NCI-H2171 treated with DMSO at 0.1 percent for 48 hours (cell line): ENCODE measurements at places on chromosomes 4 and X.

DNA sequence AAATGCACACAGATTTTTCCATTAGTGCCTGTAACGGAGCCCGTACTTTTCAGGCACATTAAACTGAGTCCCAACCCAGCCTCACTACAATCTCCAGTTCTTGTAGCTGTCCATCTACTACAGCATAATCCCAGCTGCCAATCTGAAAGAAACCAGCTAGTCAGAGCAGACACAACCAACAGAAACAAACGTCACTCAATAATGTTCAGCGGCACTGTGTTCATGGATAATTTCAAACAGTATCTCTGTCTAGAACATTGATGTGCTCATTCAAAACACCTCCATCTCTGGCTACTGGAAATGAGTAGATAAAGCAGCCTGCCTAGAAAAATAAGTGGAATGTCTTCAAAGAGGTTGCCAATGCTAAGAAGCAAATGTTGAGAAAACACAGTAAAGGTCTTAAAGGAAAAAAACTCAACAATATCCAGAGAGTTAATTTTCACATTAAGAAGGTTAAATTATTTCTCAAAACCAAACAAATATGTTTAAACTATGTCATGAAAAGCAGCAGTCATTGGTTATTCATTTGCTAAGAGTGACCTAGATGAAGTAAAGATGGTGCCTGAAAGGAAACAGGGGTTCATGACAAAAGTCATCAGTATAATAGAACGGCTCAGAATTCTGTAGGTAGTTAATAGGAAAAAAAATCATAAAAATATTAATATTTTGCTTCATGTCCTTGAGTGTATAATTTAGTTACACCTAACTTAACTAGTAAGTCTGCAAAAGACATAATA, 245.1 kb upstream of the MAB21L2 start:
- no peak for DNase-seq

- peak; percentile 40 for DNase-seq
These were observed 450.0 kb downstream of the ANKRD50 start for GRCh38 chr4:124262211-124263179.

DNA sequence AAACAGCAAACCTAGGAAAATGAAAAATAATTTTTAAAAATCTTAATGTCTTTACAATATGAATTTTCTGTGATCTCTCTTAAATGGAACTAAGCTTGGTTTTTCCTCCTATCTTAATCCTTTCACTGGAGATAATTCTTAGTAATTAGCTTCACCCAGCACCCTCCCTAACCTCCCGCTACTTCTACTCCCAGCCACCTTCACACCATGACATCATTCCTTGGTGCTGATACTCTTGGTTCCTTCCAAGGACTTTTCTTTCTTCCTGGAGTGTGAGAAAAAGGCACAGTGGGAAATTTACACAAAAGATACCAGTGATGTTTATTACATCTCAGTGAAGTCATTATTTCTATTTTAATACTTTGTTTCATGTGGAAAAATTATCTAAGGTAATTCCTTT, 163.6 kb upstream of the PLAC1 start:
- no peak for DNase-seq

DNA sequence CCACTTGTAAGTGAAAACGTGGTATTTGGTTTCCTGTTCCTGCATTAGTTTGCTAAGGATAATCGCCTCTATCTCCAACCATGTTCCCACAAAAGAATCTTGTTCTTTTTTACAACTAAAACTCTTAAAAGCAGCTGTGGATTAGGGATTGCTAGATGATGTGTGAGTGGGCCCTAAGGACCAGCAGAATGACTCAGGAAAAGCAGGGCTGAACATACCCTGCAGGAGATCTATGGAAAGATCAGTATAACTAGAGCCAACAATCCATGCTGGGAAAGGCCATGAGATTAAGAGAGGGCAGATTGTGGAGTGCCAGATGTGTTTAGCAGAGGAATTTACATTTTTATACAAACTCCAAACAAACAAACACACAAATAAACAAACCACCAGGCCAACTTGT, 128.4 kb upstream of the TMEM164 start:
- no peak for DNase-seq

DNA sequence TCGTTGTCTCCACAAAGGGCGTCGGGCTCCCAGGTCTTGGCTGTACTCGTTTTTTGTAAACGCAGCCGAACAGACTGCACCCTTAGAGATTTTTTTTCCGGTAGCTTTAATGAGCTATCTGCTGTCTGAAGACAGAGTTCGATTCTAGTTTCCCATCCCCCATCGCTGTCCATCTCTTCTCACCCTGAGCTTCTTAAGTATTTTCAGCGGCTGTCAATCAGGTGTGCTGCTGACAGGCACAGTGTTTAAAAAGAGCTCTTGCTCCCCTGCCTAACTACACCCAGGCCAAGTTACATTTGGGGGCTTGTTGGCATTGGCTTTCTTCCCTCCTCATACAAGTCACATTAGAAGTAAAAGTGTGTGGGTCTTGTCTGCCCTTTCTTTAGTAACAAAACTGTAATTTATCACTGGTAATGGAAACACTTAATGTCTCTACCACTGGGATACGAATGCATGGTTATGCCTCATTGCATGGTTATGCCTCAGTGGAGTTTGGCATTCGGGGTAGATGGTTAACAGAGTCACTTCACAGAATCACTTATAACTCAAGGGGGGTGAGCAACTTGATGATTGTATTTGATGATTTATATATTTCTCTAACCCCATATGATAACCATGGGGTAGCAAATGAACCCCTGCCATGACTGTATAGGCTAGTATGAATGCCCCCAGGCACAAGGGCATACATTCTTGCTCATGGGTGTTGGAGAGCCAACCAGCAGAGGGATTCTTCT, 1.4 kb upstream of the ARHGAP6 start:
- DNase-seq, result no peak

- no peak for DNase-seq
These were observed 176.8 kb downstream of the SCFD2 start for GRCh38 chr4:53189011-53189410.

DNA sequence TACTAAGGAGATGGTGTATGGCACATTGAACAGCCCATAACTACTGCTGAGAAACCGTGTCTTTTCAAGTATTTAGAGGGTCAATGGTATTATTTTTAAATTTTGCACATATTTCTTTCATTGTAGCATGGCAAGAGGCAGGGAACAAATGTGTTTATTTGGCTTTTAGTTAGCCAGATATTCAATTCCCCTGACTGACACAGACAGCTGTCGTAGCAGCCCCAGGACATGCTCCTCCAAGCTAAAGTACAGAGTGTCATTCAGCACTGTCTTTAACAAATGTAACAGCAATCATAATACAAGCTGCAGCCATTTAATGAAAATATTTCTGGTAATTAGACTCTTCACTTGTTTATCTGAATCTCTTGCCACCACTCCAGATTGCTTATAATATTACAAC, 687.1 kb downstream of the KLHL13 start:
- no peak for DNase-seq
